Pancreas (tissue), 10 donors: ENCODE measurements at places on chromosomes 12 and 14. TPM values are rescaled to one million over a fixed set of nuclear protein-coding genes. Genes with fewer than 3 reads are reported as not detected.

DNA sequence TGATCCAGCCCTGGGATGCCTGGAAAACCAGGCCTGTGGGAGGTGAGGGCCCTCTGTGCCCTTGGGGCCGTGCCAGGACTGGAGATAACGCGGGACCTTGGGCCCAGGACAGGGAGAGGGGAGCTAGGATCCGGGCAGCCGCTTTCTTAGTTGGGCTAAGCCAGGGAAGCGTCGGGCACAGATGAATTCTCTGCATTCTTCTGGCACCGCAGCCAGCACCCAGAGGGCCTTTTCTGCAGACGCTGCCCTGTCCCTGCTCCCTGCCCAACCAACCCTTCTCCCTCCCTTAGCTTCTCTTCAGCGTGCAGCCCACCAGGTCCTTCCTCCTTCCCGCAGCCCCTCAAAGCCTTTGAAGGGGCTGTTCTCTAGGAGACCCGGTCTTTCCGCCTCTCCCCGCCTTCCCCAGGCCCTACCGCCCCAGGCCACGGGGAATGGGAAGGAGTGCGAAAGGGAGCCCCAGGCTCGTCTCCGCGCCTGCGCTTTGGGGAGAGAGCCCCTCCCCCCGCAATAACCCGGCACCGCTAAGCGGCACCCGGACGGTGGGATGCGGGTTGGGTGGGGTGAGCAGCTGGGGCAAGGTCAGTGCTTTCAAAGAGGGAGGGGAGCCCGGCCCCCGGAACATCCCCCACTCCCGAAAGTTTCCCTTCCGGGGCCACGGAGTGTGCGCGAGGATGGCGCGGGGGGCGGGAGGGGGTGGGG is 663 bp downstream of the NCKAP5L start:
- peak; percentile 79 for DNase-seq

DNA sequence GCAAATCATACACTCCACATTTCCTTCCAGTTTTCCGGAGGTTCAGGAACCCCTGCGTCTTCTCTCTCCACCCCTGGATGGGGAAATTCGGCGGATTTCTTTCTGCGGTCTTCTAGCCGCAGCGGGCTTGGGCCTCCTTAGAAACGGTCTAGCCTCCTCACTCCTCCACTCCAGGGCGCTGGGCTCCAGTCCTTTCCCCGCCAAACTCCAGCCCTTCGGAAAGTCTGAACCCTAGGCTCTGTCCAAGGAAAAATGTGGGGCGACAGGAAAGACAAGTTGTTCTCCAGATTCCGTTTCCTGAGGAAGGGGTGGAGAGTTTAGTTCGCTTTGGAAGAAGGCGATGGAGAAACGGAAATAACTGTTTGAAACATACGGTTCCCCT is 1.4 kb upstream of the HOXC10 start:
- no peak for DNase-seq

DNA sequence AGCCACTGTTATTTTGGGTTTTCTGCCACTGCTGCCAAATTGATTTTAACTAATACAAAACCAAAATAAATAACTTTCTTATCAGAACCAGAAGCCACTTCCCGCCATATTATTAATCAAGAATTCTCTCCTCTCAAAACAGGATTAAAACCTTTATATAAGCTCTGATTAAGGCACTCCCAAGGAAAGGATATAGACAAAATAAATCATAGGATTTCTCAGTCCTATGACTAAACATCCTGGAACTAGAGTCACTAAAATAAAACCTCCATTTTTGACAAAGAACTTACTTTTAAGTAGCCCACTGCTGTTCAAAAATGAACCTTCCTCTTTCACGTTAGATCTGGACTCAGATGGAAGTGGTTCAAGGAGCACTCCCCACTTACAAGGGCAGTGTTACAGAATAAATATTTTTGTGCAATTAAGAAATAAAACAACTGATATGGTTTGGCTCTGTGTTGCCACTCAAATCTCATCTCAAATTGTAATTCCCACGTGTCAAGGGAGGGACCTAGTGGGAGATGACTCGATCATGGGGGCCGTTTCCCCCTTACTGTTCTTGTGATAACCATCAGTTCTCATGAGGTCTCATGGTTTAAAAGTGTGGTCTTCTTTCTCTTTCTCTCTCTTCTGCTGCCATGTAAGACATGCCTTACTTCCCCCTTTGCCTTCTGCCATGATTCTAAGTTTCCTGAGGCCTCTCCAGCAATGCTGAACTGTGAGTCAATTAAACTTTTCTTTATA is 26.4 kb downstream of the GXYLT1 start:
- no peak for DNase-seq

- DNase-seq: peak; percentile 83
These were observed 8.5 kb upstream of the MGAT4C start for GRCh38 chr12:86264451-86265328.

DNA sequence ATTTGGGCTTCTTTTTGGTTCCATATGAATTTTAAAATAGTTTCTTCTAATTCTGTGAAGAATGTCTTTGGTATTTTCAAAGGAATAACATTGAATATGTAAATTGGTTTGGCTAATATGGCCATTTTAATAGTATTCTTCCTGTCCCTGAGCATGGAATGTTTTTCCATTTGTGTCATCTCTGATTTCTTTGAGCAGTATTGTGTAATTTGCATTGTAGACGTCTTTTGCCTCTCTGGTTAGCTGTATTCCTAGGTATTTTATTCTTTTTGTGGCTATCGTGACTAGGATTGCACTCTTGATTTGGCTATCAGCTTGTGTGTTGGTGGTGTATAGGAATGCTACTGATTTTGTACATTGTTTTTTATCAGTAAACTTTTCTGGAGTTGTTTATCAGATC is 601.9 kb downstream of the SNAPC1 start:
- no peak for DNase-seq

- no peak for DNase-seq
These were observed 5.6 kb downstream of the DAZAP2 start for GRCh38 chr12:51244269-51244668.

Gene ACVR1B
- 28.0 TPM for total RNA-seq
